IPS-NIHi11 (cell line): ENCODE measurements at places on chromosomes 5 and 9.

- no peak for DNase-seq
These were observed 65.6 kb upstream of the CD180 start for GRCh38 chr5:67262206-67262605.

- no peak for DNase-seq
These were observed 242.5 kb downstream of the ARRDC3 start for GRCh38 chr5:91140657-91141056.

DNA sequence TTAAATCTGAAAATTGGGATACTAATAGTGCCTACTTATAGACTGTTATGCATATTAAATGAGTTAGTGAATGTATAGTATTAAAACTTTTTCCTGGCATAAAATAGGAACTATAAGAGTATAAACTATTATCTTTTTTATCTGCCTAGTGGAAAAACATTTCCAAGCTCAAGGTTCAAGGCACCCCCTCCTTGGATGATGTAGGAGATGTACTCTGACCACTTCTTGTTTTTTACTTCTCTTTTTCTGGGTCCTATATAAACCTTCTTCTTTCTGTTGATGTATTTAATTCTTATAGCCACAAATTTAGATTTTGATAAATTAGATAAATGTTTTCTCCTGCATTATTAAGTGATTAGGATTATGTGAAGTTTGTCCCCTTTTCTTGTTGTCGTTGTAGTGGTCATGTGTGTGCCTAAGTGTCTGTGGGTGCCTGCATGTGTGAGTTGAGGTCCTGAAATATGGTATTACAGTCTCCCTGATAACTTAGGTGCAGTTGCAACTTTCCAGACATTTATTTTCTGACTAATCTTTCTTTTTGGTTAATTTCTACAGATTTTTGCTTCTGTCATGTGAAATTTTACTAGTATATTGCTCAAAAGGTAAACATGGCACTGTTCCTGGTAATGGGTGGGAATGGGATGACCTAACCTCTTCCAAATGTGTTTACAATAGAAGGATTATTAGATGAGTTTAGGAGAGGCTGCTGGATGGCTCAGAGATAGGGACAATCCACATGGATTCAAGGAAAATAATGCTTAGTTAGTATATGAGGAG, 160.8 kb upstream of the CDKN2B start:
- DNase-seq = no peak

- no peak for DNase-seq
These were observed 116.1 kb downstream of the ALDH1A1 start for GRCh38 chr9:72836790-72837189.

- no peak for DNase-seq
These were observed 317.8 kb upstream of the ADCY2 start for GRCh38 chr5:7078101-7078500.

DNA sequence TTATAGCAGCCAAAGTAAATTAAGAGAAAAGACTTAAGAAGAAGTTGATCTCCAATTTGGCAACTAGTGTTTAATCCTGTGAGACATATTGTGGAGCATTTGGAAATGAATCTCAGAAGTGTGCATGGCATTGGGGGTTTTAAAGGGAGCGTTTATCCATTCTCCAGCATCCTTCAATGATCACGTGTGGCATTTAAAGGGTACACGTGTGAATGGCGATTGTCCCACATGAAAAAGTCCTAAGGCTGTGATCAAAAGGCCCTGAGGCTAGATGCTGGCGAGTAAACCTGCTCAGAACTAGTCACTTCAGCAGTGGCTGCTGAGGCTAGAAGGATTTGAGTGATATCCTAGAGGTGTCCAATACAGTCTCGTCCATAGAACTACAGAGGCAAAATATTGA, 315.6 kb upstream of the CDH9 start:
- no peak for DNase-seq

DNA sequence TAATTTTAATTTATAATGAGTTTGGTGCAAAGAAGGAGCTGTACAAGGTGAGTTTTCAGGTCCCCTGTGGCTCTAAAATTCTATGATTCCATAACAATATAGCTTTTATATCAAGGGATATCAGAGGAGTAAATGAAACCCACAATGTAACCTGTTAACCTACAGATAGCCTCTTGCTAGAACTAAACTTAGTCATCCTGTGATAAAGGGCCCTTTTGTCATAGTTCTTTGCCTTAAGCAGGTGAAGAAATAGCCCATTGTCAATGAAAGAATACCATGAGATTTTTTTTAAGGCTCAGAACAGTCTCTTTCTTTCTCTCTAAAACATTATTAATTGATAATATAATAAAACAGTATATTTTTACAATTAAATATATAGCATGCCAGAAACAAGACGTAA, 127.8 kb downstream of the NFIB start:
- DNase-seq = no peak

DNA sequence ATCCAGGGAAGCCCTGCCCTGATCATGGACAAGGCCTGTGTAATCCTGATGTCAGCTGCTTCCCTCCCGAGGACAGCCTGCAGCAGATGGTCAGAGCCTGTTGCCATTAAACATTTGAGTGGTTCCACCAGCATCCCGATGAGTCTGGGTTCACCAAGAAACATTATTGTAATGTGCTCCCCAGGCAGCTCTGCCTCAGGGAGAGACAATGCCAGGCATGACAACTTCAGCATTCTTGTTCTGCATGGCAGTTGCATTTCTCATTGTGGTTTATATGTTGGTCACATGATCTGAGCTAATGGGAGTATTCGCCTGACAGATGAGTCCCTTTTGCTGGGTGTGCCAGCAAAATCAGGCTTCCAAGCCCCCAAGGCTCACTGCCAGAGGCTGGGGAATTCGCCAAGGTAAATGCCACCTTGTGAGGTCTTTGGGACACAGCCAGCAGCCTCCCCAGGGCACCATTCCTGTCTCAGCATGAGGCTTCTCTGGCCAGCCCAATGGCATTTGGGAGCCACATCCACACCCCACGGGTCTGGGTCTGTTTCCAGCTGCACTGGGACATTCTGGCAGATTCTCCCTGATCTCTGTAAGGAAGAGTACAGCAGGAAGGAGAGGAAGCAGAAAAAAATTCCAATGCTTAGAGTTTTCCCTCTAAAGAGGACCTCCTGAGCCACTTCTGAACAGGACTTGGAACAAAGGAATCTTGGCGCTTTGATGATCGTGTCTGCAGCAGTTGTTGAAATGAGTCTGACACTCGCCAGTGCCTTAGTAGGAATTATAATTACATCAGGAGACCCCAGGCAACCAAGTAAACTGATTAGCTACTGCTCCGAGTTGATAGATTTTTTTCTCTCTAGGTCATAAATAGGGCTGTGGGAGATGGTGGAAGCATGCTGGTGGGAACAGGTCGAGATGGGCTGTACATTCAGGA, 18.7 kb downstream of the KCNIP1 start:
- DNase-seq = peak; percentile 46

- DNase-seq = no peak
These were observed 142.9 kb downstream of the OLFM1 start for GRCh38 chr9:135230386-135230765.

DNA sequence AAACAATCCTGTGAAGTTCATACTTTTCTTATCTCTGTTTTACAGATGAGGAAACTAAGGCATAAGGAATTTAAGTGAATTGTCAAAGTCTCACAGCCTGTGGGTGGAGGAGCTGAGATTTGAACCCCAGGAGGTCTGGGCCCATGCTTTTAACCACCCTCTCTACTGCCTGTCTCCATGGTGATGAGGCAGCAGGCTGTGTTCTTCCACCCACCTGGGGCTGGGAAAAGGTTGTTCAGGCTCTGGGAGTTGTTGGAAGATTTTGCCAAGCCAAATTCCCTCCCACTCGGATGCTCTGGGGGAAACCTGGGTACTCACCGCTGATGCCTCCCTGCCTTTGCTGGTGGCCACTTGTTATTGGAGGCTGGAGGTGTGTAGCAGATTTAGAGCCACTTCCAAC, 18.3 kb upstream of the SYNPO start:
- no peak for DNase-seq

DNA sequence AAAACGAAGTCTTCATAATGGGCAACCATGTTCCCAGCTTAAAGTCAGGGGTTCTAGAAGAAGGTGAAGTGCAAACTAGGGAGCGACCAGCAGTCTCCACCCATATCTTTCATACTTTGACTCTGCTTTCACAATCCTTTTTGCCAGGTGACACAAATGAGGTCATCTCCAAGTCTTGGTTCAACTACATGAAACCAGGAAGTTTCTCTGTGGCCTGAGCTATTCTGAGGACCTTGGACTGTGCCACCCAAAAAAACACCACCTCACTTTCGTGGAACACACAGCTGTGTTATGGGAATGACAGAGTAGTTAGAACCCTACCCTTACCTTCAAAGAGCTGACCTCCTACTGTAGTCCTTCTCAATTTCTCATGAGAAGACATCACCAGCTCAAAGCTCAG, 309.2 kb downstream of the AGTPBP1 start:
- DNase-seq = no peak

DNA sequence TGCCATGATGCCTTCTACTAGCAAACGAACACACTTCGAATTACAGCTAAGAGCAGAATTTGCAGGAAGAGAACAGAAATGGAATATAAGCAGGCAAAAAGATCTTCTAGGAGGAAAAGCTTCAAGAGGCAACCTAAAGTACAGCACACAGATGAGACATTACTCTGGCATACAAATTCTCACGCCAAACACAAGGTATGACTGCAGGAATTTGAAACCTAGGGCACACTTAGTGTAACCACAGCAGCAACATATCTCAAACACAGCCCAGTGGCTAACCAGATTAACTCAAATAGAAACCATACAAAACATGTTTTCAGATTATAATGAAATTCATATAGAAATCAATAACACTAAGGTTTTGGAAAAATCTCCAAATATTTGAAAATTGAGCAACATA, 481.0 kb upstream of the RGMB start:
- no peak for DNase-seq

GRCh38 chr9:89786655-89787054, 181.8 kb downstream of the GADD45G start:
- DNase-seq = no peak

DNA sequence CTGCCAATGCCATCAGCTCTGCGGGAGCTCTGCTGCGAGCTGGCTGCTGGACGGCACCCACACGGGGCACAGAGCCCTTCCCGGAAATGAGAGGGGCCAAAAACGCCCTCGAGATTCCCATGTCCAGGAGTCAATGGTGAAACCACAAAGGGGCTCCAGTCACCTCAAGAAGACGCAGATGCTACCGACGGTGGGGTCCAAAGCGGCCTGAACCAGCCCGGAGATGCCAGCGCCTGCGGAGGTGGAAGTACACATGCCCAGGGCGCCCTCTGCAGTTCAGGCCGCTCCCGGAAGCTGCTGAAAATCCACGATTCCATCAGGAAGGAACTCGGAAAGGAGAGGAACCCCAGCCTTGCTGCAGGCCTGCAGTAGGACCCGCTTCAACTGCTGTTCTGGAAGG, 82.4 kb upstream of the SELENOP start:
- peak; percentile 52 for DNase-seq

- DNase-seq = no peak
These were observed 76.8 kb downstream of the TMEM167A start for GRCh38 chr5:83000428-83000827.

DNA sequence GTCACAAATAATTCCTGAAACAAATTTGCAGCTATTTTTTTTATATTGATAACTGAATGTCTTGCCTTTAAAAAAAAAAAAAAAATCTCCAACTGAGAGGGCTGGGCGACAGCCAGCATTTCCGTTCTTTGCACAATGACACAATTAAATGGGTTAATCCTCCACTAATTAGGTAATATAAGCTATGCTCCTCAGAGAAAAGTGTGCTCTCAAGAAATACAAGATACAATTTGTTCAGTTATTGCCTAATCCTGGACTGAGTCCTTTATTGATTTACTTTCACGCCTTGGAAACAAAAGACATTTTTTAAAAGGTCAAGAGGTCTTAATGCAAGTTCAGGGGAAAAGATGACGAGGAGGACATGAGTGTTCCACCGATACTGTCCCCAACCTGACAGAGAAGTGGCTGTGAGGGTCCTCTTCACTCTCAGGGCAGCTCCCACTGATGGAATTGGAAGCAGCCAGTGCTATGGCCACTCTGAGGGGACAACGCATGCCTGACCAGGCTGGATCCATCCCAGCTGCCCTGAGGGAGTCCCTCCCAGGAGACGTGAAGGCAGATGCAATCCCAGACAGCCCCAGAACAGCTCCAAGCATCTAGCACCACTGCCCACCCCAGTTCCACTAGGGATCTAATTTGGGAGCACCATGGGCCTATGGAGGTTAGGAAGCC, 220.7 kb downstream of the GNA14 start:
- no peak for DNase-seq

GRCh38 chr9:127720031-127720864, 4.4 kb downstream of the TTC16 start:
- DNase-seq = no peak

DNA sequence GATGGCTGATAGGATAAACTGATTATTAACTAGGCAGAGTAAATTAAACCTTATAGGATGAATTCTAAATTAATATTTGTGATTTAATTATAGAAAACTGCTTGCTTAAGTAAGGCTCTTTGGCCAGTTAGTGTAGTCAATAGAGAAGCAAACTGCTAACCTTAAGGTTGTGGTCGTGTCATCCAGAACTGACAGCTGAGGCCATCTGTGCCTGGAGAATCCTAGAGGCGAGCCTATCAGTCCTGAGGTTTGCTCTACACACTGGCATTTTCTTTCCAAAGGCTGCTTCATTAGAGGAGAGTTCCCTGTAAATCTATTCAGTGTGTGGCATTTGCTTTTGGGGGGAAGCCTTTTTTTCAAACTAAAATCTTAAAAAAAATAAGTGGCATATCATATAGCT, 169.2 kb downstream of the MEF2C start:
- DNase-seq = no peak

DNA sequence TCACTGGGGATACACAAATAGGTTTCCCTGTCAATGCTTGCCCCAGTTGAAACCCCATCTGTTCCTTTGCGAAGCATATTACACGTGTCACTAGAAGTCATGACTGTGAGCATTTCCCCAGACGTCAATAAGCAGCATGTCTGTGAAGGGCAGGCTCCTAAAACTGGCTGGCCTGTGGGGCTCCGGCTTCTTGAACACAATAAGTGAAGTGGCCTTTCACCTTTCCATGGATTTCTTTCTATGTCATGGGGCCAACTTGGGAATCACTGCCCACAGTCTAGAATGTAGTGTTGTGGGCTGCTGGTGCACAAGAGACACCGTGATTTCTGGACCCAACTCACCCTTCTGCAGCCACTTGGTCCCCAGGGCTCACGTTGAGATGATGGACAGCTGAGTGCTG, 60.4 kb upstream of the CTSL start:
- DNase-seq = no peak

GRCh38 chr5:156405988-156406387, 79.0 kb downstream of the SGCD start:
- DNase-seq = no peak

DNA sequence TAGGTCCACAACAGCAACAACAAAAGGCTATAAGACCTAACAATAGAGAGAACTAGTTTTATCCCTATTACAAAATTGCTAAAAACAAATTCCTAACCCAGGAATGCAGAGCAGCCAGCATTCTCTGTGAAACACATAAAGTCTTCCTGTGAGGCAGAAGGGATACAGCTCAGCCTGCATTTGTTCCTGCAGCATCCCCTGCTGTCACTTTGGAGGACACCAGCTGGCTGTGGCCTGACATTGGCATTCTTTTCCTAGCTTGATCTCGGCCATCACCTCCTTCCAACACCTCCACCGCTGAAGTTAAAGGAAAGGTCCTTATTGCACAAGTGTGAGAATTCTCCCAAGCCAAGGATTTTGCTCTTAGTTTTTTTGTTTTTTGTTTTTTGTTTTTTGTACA, 186.1 kb downstream of the SNCAIP start:
- DNase-seq = peak; percentile 56

GRCh38 chr9:9820436-9820835, 792.4 kb downstream of the PTPRD start:
- no peak for DNase-seq

- no peak for DNase-seq
These were observed 23.6 kb upstream of the RAB14 start for GRCh38 chr9:121225240-121225639.

GRCh38 chr5:95759634-95760033, 28.5 kb downstream of the RHOBTB3 start:
- DNase-seq = no peak
